ENCODE measurements at places on chromosomes 16 and 17. TPM values are rescaled to one million over a fixed set of nuclear protein-coding genes. Genes with fewer than 3 reads are reported as not detected.

Gene NDRG4
- total RNA-seq, result 9.2 TPM

Gene HLF
- total RNA-seq, result 0.12 TPM

Gene ODAD4
- 0.68 TPM for total RNA-seq

Gene IL32
- 10.7 TPM for total RNA-seq

Gene C17orf78
- not detected for total RNA-seq

Gene CLEC18B
- not detected for total RNA-seq

Gene TEX14
- total RNA-seq, result 0.17 TPM

Gene UQCRC2
- total RNA-seq, result 134 TPM

Gene SLC4A1
- total RNA-seq, result not detected

Gene HASPIN
- 1.4 TPM for total RNA-seq

Gene MYH8
- total RNA-seq, result 4.1 TPM

Gene ALOX12B
- not detected for total RNA-seq

Gene FBXO39
- total RNA-seq, result not detected

Gene NACA2
- not detected for total RNA-seq

Gene HOXB7
- 0.70 TPM for total RNA-seq

Gene CTRB1
- not detected for total RNA-seq

Gene TVP23A
- total RNA-seq, result 0.12 TPM

Gene BCAS3
- total RNA-seq, result 6.6 TPM

Gene IGFBP4
- 471 TPM for total RNA-seq

Gene ABCA6
- total RNA-seq, result 61.4 TPM

Gene ASB16
- total RNA-seq, result not detected

Gene HP
- 24.3 TPM for total RNA-seq

Gene ALDH3A2
- 38.4 TPM for total RNA-seq

Gene TBC1D3I
- not detected for total RNA-seq

Gene PDF
- 20.9 TPM for total RNA-seq

Gene HSPB9
- total RNA-seq, result not detected

Gene GPR179
- total RNA-seq, result not detected

Gene DHRS7C
- total RNA-seq, result not detected

Gene PIK3R5
- not detected for total RNA-seq

Gene SLC25A39
- total RNA-seq, result 65.8 TPM

Gene HIC1
- total RNA-seq, result 91.3 TPM

Gene PPM1D
- 7.6 TPM for total RNA-seq

Gene ACSM3
- total RNA-seq, result 2.6 TPM

Gene CMTM2
- total RNA-seq, result not detected

Gene XAF1
- 9.8 TPM for total RNA-seq

Measured in pericardium fibroblast (primary cell).